ENCODE measurements at places on chromosomes 12 and 14.
A peak's percentile ranks its signal among the peaks of the same experiment; 100 is the strongest.

- peak; percentile 72 for DNase-seq
These were observed 12.0 kb downstream of the KIF26A start for GRCh38 chr14:104150136-104151025.

DNA sequence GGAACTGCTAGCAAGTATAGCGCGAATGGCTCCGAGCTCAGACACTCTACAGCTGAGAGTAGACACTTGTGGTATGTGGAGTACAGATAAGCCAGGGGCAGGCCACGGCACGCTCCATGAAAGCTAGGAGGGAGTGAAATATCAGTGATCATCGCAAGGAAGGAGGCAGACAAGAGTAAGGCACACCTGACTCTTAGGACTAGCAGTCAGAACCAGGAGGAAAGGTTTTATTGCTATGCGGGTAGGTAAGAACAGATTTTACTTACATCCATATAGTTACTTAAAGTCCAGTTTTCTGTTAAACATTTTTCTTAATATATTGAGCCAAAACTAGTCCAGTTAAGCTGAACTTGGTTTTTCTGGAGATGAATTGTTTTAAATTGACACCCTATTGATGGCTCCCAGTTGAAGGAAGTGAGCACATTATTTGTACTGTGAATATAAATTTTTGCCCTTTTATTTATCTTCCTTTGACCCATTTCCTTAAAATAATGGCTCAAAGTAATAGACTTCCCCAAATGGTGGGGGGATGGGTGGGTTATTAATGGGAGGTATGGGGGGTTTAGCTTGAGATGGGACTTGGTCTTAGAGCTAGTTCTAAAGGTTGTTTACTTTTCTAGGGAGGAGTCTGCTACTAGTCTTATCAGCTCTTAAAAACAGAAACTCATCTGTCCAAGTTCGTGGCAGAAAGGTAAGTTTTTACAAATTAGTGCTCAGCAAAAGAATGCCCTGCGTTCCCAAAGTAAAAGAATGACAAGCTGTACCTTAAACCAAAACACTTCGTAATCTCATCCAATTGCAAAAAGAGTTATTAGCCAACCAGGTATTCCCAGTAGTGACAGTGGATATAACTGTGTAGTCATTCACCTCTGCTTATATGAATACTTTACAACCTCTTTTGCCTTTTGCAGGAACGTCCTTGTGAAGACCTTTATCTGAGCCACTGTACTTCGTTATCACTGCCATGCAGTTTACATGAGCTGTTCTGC lies 5.8 kb downstream of the HNRNPA1 start:
- DNase-seq, result no peak

DNA sequence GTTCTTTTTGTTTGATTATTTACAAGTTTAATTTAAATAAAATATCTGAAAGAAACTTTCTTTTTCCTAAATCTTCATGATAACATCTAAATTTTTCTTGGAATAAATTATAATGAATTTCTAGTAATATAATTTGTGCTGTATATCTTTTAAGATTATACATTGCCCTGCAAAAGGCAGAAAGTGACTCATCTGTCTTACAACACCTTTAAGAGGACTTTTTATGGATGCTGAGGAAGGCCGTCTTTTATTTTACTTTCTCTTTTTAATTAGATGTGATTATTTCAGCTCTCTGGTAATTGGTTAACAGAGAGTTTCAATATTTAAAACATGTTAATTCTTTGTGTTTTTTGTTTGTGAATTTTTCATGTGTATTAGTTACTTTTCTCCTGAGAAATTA lies 598.4 kb downstream of the RPL10L start:
- DNase-seq, result peak; percentile 3

- DNase-seq, result no peak
These were observed 19.1 kb upstream of the ACVR1B start for GRCh38 chr12:51932218-51933076.

- DNase-seq, result no peak
These were observed 612 bp downstream of the VPS37B start for GRCh38 chr12:122895320-122895703.

GRCh38 chr14:76985540-76986230 lies 42.8 kb downstream of the IRF2BPL start:
- no peak for DNase-seq

DNA sequence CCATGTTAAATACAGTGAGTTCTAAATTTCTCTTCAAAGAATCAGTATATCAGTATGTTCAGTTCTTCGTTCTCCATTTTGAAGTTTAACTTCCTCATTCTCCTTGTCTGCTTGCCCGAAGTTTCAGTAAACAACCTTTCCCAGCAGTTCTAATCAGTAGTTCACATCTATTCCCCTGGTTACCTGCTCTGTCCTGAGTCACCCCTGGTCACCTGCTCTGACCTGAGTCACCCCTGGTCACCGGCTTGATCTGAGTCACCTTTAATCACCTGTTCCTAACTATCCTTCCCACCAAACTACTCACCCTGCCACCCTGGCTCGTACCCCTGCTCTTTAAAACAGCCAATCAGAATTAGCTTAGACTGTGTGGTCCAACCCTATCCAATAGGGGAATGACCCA lies 9.4 kb upstream of the OR10G3 start:
- no peak for DNase-seq
